ENCODE measurements at places on chromosomes 6 and 20.

DNA sequence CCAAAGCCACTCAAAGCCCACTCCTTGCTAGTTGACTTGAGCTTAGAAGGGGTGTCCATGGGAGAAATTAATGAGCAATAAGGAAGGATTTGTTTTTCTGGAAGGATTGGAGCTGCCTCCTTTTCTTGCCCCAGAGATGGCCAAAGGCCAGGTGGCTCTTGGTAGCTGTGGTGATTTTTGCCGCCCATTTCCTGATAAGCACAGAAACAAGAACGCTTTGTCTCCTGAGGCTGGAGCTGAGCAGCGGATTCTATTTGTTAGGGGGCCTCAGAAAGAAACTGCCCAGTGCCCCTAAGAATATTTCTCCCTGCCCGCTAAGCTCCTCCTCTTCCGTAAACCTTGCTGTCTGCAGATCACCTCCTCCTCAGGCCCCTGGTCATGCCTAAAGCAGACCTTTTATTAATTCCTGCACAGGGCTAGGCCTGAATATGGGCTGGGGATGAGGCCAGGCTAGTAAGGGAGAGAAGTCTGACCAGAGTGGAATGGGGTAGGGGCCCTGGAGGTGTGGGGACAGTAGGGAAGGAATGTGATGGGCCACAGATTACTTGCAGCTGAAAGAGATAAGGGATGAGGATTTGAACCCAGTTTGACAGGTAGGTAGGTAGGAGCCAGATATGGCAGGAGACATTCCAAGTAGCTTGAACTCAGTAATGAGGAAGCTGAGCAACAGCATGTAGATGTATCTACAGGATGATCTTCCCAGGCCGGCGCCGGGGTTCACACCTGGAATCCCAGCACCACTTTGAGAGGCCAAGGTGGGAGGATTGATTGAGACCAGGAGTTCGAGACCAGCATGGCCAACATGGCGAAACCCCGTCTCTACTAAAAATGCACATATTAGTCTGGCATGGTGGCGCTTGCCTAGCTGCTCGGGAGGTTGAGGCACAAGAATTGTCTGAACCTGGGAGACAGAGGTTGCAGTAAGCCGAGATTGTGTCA, 71.2 kb upstream of the NAA20 start:
- no peak for DNase-seq

DNA sequence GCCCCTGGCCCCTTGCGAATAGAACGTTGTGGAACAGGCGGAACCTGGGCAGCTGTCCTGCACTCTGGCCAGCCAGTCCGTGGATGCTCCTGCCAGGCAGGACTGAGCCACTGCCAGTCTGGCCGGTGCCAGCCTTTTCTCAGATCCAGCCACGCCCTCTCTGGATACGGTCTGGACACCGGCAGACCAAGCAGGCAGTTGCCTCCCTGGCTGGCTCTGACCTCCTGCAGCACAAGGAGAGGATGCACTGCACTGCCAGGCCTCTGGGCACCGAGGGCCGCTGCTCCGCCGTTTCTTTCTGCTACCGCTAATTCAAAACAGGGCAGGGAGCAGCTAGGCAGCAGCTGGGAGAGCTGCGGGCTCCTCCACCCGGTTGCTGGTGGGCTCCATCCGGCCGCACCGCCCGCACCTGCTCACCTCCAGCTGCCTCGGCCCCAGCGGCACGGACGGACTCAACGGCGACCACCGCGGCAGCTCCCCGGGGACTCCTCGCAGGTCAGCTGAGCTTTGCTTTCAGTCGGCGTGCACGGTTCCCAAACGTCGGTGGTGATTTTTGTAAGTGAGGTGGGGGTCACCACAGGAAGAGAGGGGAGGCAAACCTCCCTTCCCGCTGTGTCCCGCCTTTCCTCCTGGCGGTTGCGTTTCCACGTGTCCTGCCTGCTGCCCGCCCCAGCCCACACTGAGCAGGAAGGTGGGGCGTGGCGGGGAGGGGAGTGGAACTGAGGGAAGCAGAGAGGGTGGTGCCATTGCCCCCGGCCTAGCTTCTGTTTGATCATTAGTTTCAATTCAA, 30.3 kb upstream of the AFDN start:
- DNase-seq, result no peak

DNA sequence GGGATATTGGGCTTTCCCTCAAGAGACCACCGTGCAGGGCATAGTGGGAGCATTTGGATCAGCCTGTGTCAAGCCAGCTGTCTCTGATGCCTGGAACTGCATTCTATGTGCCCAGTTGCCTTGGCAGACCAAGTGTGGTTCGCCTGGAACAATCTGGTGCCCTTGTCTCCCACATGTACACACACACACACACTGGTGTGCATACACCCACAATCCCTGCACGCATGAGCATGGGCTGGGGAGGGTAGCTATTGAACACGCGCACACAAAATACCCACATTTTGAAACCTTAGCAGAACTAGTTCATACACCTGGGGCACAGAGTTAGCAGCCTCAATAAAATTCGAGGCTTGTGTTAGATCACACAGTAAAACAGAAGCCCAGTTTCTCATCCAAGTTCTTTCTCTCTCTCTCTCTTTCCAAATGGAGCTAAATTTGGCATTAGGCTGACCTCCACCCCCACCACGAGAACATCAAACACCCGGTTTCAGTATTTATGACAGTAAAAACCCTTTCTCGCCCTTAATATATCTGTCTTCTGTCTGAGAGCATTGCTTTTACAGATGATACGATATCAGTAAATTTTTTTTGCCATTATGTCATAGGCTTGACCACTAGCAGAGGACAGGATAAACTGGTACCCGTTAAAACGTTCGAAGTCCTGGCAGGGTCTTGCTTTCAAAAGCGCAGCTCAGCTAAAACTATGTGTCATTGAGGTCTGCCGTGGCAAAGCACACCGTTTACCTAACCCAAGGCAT, 18.2 kb upstream of the NFATC2 start:
- DNase-seq, result no peak

GRCh38 chr6:72267470-72267869, 354.4 kb upstream of the KCNQ5 start:
- no peak for DNase-seq

DNA sequence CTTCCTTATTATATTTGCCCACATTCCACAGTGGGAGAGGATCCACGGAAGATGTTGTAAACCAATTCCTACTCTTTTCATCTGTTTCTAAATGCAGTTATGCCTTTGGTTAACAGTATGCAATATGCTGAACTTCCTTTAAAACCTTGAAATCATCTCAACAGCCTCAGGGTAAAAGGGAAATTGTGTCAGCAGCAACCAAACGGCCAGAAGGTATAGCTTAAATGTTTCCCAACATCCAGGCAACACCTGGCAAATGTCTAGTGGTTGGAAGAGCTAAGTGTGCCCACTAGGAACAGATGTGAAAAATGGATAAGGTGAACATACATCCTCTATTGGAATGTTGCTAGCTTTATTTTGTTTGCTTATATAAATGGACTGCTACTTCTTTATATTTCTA, 164.8 kb downstream of the FAXC start:
- DNase-seq, result no peak

DNA sequence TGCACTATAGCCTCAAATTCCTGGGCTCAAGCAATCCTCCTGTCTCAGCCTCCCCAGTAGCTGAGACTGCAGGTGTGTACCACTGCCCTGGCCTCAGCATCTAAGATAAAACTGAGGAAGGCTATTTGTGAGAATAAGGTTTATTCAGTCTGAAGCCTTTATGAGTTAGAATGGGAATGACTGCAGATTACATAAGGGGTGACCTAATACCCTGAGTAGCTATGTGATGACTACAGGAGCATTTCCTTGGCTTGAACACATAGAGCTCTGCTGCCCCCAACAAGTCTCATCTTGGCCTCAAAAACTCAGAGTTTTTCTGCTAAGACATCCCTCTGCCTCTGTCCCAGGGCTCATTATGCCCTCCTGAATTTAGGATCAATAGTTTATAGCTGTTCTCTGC, 7.6 kb downstream of the GSS start:
- no peak for DNase-seq

GRCh38 chr20:40322941-40323340, 366.1 kb downstream of the MAFB start:
- DNase-seq, result no peak

GRCh38 chr6:114039841-114040240, 68.9 kb upstream of the HDAC2 start:
- no peak for DNase-seq

- no peak for DNase-seq
Observed at GRCh38 chr6:108622641-108623298, 62.1 kb downstream of the FOXO3 start.

DNA sequence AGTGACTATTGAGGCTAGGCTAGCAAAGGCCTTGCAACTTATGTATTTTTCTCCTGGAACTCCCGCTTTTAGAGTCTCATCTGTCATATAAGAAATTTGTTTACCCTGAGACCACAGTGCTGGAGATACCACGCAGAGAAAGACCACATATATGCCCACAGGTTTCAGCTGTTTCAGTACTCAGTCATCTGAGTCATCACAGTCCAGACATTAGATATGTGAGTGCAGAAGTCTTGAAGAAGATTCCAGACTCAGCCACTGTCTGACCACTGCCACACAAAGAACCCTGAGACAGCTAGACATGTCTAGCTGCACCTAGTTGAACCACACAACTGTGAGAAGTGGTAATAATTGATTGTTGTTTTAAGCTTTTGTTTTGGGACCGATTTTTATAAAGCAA, 648.3 kb downstream of the EPM2A start:
- no peak for DNase-seq

GRCh38 chr6:159729598-159730331, 2.5 kb downstream of the WTAP start:
- no peak for DNase-seq

GRCh38 chr6:32945108-32945760, 4.4 kb upstream of the HLA-DMB start:
- no peak for DNase-seq

DNA sequence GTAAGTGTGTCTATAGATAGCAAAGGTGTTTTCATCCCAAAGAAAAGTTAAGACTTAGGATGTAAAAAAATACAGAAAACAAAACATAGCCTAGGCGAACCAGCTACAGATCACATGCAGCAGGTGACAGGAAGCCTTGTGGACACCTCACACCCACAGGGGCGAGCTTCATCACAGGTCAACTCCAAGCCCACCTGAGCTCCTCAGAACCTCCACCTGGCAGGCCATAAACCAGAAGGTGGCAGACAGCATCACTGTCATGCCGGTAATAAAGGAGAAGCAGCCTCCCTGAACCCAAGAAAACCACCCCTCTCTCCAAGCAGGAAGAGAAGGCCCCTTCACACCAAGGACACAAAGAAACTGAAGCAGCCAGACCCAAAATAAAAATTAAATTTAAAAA, 1.0 kb downstream of the RALGAPA2 start:
- DNase-seq, result no peak

- no peak for DNase-seq
Observed at GRCh38 chr20:36153736-36154699, 522 bp upstream of the EPB41L1 start.

- no peak for DNase-seq
Observed at GRCh38 chr6:82362144-82362543, 1.5 kb upstream of the TPBG start.

DNA sequence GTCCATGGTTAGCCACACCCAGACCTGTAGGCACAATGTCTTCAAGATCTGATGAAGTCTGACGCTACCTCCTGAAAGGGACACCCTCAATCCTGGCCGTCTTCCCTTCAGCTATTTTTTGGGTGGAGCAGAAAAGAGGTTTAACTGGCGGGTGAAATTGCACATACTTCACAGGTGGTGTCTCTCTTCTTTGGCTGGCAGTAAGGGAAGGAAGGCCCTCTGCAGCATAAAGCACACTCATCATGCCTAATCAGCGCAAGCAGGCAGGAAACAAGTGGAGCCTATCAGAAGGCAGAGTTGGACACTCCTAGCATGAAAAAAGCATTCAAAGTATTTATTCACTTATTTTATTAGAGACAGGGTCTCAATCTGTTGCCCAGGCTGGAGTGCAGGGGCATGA, 32.9 kb downstream of the PNLDC1 start:
- DNase-seq, result no peak

DNA sequence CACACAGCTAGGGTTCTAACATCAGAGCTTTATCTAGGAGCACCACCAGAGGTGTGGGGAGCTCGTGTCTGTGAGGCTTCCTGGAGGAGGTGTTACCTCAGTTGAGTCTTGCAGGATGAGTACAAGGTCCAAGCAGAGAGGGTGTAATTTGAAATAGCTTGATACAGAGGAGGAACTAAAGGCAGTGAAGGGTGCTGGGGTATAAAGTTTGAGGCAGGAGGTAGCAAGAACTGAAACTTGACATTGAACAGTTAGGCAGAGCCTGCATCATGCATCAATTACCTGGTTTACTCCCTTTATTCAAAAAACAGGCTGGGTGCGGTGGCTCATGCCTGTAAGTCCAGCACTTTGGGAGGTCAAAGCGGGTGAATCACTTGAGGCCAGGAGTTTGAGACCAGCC, 241.2 kb downstream of the UST start:
- DNase-seq, result no peak

DNA sequence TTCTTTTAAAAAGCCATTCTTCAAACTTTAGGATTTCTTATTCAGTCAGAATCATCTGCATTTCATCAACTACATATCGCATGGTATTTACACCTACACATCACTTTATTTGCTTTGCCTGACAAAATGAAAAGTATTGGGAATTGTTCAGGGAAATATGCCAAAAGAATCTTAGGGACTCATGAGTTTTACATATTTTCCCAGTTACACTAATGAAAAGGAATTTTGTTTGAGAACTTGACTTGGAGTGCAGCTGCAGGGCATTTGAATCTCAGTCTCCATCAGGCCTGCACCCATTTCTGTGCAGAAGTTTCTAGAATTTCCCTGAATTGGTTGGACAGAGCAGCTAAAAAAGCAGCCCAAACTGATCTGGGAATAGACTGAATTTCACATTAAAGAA, 65.3 kb downstream of the MTHFD1L start:
- no peak for DNase-seq

DNA sequence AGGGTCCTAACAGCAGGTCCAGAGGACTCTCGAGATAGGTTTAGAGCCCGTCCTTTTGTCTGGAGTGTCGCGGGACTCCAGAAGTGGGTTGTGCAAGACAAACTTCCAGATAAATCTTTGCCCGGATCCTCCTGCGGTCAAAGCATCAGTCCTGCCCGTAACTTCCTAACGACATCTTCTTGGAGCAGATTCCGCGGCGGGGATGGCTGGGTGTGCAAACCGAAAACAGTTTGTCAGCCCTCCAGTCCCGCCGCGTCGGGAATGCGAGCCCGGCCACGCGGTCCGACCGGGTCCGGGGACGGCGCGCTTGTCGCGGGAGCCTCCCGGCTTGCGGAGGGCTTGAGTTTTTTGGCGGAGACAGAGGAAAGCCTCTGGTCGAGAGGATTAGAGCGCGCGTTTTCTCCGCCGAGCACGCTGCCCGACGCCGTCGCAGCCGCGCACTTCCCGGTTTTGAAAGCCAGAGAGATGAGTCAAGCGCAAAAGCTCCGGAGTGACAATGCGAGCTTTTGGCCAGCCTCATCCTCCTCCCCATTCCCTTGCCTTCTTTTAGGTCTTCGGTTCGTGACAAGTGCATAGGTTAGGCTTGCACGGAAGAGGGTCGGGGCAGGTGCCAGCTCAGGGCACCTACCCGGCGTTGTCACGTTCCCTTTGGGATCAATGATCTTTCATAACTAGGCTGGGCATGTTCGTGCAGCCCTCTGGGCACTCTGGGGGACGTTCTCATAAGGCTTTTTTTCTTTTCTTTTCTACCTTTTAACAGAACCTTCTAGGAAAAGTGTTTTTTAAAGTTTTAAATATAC, 91.3 kb upstream of the PRDM1 start:
- no peak for DNase-seq

- DNase-seq, result no peak
Observed at GRCh38 chr6:133340557-133340956, 99.4 kb downstream of the EYA4 start.
